ENCODE measurements at places on chromosomes 2 and 18.

GRCh38 chr2:189552991-189553404, 27.6 kb downstream of the SLC40A1 start:
- DNase-seq, result no peak

- no peak for DNase-seq
These were observed 297.0 kb downstream of the BCL2 start for GRCh38 chr18:63022429-63023022.

GRCh38 chr2:150569761-150570160, 82.3 kb upstream of the RND3 start:
- no peak for DNase-seq

DNA sequence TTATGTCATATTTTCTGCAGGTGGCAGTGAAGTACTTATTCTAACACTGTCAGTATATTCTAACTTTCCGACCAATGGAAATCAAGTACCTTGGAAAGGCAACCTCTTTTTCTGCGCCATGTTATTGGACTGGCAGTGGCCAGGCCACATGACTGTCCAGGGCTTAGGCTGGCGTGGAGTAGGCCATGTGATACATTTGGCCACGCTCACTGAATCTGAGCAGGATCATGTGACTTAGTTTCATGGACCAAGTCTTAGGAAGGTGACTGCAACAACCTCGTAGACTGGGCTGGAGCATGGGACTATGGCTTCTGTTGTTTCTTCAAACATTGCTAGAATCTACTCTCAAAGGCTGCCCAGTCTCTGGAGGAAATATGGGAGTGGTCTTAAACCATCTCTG, 60.4 kb upstream of the HAAO start:
- DNase-seq, result no peak

DNA sequence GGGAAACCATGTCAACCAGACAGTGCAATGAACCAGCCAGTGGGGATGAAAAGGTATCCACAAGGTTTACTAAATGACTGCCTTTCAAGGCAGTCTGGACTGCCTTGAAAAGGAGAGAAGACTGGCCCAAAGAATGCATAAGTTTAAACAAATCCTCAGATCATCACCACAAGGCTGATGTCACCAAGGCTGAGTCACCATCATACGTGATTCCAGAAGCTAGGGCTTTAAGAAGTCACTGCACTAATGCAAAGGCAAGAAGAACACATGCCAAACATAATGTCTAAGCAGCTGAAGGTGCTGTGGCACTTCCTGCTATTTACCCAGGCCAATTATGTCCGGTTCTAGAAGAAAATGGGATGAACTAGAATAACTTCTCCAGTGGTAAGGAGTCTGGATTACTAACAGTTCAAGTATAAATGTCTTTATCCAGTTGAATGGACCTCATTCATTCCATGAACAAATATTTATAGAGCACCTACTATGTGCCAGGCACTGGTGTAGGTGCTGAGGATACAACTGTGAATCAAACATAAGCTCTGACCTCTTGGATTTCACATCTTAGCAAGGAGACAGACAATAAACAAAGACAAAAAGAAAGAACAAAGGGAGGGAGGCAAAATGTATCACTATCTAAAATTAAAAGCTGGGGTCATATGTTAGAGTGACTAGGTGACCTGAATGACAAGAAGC, 37.6 kb upstream of the ONECUT2 start:
- DNase-seq, result peak; percentile 13
